Cortex of kidney (tissue), 1 donor: ENCODE measurements at places on chromosomes 7 and 10.

GRCh38 chr7:64098-64915 is 128.1 kb upstream of the FAM20C start:
- DNase-seq: no peak

GRCh38 chr10:47401874-47402640 is 18.0 kb upstream of the ZNF488 start:
- no peak for DNase-seq

GRCh38 chr7:106193661-106194060 is 81.5 kb upstream of the SYPL1 start:
- no peak for DNase-seq

- no peak for DNase-seq
Measured at GRCh38 chr10:79351332-79351731, 4.1 kb downstream of the PPIF start.

GRCh38 chr10:49568235-49568634 is 29.3 kb upstream of the ERCC6 start:
- DNase-seq: no peak

DNA sequence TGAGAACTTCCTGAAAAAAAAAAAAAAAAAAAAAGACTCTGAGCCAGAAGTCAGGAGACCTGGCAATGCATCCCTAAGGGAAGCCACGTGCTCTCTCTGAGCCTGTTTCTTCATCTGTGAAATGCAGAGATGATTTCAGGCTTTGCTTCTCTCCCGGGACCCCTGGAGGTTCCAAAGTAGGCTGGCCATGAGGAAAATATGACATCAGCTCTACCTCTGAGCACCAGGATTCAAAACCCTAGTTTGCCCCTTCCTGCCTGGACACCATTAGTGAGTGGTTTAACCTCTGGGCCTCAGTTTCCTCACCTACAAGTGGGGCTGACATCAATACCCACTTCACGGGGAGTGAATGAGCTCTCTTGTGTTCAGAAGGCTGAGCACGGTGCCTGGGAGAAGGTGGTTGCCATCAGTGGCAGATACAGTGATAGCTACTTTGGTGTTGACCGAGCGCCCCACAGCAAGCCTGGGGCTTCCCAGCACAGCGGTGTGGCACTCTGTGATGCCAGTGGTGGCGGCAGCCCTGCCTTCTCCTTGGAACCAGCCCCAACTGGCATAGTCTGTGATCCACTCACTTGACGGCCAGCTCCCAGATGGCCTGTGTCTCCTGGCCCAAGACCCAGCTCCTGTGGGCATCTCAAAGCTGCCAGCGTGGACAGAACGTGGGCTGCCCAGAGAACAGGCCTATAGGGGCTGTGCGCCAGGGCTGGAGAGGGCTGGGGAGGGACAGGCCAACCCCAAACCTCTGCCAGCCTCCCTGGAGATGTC is 153.1 kb upstream of the UNC5B start:
- DNase-seq: no peak
